ENCODE measurements at places on chromosomes 5 and 9.

DNA sequence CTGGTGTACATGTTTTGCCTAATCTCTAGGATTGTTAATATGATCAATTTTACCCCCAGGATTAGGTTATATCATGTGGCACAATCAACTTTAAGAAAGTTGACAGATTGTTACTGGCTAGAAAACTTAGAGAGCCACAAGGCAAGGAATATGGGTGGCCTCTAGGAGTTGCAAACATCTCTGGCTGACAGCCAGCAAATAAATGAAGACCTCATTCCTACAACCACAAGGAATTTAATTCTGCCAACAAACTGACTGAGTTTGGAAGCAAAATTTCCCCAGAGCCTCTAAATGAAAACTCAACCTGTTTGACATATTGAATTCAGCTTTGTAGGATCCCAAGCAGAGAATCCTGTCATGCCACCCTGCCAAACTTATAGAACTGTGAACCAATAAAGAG, 196.4 kb upstream of the PTGER4 start:
- DNase-seq = no peak

- DNase-seq = no peak
These were observed 135.6 kb upstream of the SMARCA2 start for GRCh38 chr9:1879501-1879900.

- no peak for DNase-seq
These were observed 288.7 kb downstream of the RFX3 start for GRCh38 chr9:3237121-3237520.

DNA sequence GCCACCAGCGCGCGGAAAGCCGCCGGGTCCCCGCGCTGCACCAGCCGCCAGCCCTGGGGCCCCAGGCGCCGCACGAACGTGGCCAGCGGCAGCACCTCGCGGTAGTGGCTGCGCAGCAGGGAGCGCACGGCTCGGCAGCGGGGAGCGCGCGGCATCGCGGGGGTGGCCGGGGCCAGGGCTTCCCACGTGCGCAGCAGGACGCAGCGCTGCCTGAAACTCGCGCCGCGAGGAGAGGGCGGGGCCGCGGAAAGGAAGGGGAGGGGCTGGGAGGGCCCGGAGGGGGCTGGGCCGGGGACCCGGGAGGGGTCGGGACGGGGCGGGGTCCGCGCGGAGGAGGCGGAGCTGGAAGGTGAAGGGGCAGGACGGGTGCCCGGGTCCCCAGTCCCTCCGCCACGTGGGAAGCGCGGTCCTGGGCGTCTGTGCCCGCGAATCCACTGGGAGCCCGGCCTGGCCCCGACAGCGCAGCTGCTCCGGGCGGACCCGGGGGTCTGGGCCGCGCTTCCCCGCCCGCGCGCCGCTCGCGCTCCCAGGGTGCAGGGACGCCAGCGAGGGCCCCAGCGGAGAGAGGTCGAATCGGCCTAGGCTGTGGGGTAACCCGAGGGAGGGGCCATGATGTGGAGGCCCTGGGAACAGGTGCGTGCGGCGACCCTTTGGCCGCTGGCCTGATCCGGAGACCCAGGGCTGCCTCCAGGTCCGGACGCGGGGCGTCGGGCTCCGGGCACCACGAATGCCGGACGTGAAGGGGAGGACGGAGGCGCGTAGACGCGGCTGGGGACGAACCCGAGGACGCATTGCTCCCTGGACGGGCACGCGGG, at the start of gene TERT:
TERT (minus strand) TSS at position 234 of the 815 bp plus-strand sequence; CDS start at position 155, 79 bp downstream.
- no peak for DNase-seq

GRCh38 chr9:20781092-20781491, 97.0 kb downstream of the FOCAD start:
- no peak for DNase-seq

- peak; percentile 41 for DNase-seq
These were observed 106.3 kb upstream of the SPOCK1 start for GRCh38 chr5:137605411-137605810.

GRCh38 chr5:43609752-43610151, 6.8 kb downstream of the NNT start:
- no peak for DNase-seq

DNA sequence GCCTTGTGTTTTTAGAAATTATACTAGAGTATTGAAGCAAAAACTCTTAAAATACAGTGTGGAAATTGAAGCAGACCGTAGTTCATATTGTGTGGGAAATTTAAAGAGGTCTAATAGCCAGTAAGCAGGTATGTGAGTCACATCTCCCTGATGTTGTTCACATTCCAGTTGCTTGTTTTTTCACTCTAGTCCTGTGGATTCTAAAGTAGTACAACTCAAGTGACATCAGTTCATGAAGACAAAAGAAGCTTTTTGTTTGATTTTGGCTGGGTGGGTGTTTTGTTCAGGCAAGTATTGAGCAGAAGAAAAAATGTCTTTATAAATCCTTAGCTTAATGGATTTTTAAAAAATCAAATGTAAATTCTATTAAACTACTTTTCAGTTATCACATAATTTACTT, 216.2 kb downstream of the MAN2A1 start:
- no peak for DNase-seq

- no peak for DNase-seq
These were observed 50.4 kb upstream of the MVB12B start for GRCh38 chr9:126276056-126276728.

DNA sequence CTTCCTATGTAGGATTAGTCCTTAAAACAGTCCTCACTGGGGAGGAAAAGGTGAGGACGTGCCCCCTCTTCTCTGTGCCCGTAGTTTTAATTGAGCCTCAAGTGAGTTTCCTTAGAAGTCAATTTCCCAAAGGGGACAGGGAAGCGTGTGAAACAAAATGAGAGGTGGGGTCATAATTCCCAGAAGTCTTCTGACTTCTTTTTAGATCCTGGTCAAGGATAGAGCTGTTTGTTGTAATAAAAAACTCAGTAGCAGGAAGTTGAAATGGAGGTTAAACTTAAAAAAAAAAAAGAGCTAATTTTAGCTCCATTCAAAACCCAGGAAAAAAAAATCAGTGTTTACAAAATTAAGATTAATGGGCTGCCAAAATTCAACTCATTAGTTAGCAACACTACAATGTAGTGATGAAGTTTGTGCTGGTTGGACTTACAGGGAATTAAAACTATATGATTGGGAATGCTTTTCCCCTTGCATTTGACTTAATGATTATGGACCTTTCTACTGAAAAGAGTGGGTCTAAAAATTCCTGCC, 158.3 kb upstream of the MEF2C start:
- no peak for DNase-seq

- DNase-seq = no peak
These were observed 16.0 kb downstream of the OR13J1 start for GRCh38 chr9:35854091-35854762.

DNA sequence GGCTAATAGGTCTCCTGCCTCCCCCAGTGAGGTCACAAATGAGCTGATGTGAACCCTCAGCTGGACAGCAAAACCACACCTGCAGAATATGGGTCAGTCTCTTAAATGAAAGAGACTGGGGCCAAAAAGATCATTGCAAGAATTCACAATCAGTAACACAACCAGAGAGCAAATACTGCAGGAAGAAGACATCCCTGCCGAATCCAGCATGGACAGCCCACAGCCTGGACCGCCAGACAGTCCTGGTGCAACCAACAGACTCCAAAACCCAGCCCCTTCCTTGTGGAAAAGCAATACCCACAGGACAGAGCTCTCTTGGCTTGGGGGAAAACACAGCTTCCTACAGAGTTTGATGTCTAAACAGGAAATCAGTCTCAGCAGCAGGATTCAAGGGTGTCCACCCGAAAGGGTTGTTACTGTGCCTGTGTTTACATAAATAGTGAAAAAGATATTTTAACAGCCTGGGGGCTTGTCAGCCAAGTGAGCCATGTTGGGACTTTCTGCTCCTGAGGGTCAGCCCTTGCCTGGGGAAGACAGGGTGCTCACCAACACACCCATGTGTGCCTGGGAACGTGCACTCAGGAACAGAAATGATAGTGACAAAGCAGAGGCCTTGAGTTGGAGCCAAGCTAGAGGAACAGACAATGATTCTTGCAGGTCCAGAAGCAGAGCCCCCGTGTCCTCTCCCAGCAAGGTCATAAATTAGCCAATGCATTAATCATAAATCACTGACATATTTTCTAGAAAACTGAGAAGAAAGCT, 106.2 kb downstream of the SEMA5A start:
- DNase-seq = no peak

DNA sequence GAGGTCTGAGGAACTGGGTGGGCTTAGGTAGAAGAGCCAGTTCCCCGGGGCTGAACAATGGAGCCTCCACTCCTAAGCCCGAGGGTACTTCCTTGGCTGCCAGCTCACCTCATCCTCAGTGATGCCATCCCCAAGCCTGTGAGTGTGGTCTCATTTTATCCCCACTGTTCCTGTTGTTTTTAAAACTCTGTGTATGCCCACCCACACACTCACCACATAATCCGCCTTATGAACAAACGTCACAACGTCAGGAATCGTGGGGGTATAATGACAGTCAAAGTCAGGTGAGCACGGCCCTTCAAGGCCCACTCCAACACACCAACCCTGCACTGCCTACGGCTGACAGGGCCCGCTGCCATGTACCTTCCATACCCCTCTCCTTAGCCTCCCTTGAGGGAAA, 61.1 kb downstream of the PTCH1 start:
- DNase-seq = no peak

DNA sequence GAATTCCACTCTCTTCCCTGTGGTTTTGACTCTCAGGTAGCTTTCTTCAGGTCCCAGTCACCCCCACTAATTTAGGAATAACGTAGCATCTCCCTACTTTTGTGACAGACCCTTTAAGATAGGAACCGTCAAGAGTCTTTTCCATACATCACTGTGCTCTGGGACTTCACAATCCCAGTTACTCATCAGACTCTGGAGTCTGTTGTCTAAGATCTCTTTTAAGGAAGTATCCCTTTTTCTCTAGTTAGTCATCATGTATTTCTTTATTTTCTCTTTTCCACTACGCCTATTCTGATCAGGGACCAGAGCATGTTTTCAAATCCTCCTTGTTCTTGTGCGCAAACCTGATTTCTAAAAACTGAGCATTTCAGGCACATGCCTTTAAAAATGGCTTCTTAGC, 143.0 kb downstream of the GOLPH3 start:
- no peak for DNase-seq

DNA sequence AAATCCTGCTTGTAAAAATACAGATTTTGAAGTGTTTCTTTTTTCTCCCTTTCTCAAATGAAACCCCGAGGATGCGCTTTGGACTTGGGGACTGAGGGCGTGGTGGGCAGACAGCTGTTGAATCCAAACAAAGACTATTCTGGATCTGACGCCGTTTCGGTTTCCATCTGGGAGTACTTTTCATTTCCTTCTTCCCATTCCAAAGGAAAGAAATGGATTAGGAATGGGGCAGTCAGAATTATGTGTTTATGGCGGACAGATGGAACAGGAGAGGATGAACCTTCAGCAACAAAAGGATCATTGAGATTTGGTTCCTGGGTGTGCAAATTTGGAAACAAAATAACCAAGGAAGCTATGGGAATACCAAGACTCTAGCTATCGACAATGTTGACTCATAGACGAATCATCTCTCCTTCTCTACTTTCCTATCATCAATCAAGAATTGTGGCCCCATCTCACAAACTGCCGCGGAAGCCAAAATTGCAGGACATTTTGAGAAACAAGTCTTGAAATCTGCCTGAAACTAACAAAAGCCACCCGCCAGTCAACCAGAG, 300.6 kb downstream of the PARP8 start:
- no peak for DNase-seq

- DNase-seq = no peak
These were observed 988.7 kb upstream of the ARRDC3 start for GRCh38 chr5:92371889-92372235.

GRCh38 chr5:54746777-54747398, 229.3 kb downstream of the SNX18 start:
- no peak for DNase-seq

DNA sequence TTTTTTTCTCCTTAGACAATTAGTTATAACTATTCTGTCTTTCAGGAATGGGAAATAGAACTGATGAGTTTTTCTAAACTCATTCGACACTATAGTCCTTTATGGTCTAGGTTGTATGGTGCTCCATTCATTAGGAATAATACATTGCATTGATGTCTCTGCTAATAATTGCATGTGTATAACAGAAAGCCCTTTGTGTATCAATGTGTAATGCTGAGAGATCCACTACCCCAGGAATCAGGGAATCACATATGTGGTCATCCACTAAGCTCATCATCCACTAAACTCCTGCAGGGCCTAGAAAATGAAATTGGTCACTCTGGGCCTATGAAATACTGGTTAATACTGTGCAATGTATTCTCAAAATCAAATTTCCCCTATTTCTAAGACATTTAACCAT, 242.0 kb upstream of the CDH18 start:
- DNase-seq = no peak

- no peak for DNase-seq
These were observed 15.6 kb downstream of the SLC35D2 start for GRCh38 chr9:96367943-96368342.

DNA sequence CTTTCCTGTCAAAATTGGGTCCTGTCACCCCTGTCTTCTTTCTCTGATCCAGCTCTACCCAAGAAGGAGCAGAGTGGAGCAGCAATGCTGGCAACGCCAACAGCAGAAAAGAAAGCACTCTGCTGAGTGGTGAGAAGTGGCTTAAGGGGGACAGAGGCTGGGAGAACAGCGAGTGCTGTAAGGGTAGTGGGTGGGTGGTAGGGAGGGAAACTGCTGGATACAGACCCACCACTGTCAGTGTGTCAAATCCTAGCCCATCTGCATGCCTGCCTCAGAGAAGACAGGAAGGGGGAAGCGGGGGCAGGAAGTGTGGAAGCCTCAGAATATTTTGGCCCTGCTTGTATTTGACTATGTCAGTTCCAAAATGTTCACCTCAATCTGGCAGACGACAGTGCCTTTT, 170.4 kb upstream of the MAST4 start:
- no peak for DNase-seq

DNA sequence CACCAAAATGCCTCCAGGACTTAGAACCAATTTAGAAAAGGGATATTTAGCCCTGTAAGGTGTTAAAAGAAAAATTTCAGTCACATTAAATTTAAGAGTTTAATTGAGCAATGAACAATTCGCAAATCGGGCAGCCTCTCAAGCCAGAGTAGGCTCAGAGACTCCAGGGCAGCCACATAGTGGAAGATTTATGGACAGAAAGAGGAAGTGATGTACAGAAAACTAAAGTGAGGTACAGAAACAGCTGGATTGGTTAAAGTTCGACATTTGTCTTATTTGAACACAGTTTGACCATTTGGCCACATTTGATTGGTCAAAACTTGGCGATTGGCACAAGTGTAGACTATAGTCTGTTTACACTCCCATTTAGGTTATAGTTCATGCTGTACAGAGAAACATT, 525.9 kb upstream of the ZNF608 start:
- DNase-seq = no peak

DNA sequence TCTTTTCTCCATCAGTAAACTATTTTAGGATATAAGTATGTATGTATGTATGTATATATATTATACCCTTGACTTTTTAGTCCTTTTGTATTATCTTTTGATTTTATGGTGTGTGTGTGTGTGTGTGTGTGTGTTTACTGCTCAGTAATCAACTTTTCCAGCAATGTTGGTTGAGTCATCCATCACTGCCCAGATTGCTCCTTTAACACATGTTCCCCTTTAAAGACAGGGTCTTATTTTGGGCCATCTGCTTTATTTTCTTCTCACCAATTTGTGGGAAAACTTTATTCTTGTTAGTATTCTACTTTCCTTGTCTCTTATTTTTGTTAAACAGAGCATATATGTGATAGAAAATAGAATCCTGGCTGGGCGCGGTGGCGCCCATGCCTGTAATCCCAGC, 28.1 kb downstream of the ANKRD33B start:
- DNase-seq = no peak

Measured in NCI-H1694 (cell line).